ENCODE measurements at places on chromosomes 3 and 15. TPM values are rescaled to one million over a fixed set of nuclear protein-coding genes. Genes with fewer than 3 reads are reported as not detected.

TNFAIP8L3 gene
- 0.31 TPM for total RNA-seq

MINDY2 gene
- 6.7 TPM for total RNA-seq

SLC9C1 gene
- 0.10 TPM for total RNA-seq

KLHL40 gene
- not detected for total RNA-seq

GPR87 gene
- not detected for total RNA-seq

C3orf22 gene
- total RNA-seq, result not detected

MYL3 gene
- total RNA-seq, result not detected

HDC gene
- total RNA-seq, result 8.1 TPM

TUSC7 gene
- not detected for total RNA-seq

PRICKLE2 gene
- 0.63 TPM for total RNA-seq

KLF15 gene
- not detected for total RNA-seq

DNAH12 gene
- total RNA-seq, result 0.63 TPM

IMPG2 gene
- total RNA-seq, result 0.84 TPM

CKMT1B gene
- not detected for total RNA-seq

DUOXA1 gene
- 0.31 TPM for total RNA-seq

PDZRN3 gene
- total RNA-seq, result 0.10 TPM

LRRC15 gene
- total RNA-seq, result 0.10 TPM

NMD3 gene
- total RNA-seq, result 87.6 TPM

CCDC13 gene
- 0.94 TPM for total RNA-seq

DZIP1L gene
- 0.21 TPM for total RNA-seq

CHRNA3 gene
- total RNA-seq, result not detected

PLA2G4F gene
- total RNA-seq, result not detected

SEMA6D gene
- under 0.01 TPM for total RNA-seq

MFGE8 gene
- 14.4 TPM for total RNA-seq

ALS2CL gene
- total RNA-seq, result 5.4 TPM
